Endothelial cell of umbilical vein (primary cell): ENCODE measurements at places on chromosomes 4 and X. TPM values are rescaled to one million over a fixed set of nuclear protein-coding genes. Genes with fewer than 3 reads are reported as not detected.

- no peak for DNase-seq
These were observed 131.9 kb downstream of the TBC1D19 start for GRCh38 chr4:26715636-26716242.

DNA sequence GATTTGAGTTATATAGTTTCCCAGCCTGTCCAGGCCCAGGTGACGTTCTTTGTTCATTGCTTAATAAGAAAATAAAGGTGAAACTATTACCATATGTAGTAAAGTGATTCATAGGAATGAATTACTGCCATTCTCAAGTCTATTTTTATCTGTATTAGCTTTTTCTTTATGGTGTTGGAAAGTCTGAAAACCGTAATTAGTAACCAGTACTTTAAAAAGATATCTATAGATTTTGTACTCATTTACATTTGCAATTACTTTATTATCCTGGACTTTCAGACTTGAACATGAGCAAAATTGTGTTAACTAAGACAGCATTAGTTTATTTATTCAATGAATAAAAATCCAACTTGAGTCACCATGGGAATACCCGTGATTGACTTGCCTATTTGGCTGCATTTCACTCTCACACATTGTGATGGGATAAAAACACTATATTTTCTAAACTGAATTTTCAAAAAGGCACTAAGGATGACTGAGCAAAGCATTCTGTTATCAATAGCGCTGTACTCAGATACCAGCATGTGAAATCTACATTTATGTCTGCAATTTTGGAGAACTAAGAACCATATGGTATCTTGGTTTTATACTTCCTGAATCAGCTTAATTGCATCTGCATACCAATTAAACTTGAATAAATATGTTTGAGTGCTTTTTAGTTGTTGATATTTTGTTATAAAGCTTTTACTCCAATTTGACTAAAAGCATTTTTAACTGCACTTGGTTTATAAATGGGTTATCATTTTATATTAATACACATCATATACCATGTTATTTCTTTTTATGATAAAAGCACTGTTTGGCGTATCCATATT, 154.6 kb downstream of the CCSER1 start:
- no peak for DNase-seq

The SPANXC gene
- not detected in 2 replicates for total RNA-seq

- no peak for DNase-seq
These were observed 323.2 kb upstream of the INTU start for GRCh38 chr4:127309369-127310102.

DNA sequence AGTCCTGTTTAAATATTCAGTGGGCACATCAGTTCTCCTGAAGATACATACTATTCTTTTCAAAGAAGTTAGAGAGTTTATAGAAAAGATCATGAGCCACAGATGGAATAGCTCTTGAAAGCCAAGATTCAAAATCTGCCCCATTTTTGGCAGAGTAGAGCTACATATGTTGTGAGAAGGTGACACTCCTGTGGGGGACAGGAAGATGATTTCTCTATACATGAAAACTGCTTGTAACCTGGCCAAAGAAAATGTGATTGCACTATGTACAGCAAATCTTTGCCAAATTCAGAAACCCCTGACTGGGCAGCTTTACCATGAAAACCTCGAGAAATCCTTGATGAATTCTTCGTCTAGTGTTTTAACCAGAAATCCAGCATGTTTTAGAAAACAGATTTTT, 44.9 kb downstream of the GPM6A start:
- DNase-seq, result no peak

GRCh38 chrX:21735038-21735767, 22.7 kb downstream of the SMPX start:
- DNase-seq, result no peak

DNA sequence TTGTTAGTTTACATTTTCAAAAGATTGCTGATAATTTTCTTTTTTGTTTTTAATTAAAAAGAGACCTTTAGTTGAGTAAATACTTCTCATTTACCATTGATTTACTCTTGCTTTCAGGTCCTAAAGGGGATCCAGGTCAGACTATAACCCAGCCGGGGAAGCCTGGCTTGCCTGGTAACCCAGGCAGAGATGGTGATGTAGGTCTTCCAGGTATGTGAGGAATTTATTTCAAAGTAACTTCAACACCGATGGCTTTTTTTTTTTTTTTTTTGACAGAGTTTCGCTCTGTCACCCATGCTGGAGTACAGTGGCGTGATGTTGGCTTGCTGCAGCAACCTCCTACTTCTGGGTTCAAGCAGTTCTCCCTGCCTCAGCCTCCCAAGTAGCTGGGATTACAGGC, 135.1 kb downstream of the IRS4 start:
- no peak for DNase-seq

DNA sequence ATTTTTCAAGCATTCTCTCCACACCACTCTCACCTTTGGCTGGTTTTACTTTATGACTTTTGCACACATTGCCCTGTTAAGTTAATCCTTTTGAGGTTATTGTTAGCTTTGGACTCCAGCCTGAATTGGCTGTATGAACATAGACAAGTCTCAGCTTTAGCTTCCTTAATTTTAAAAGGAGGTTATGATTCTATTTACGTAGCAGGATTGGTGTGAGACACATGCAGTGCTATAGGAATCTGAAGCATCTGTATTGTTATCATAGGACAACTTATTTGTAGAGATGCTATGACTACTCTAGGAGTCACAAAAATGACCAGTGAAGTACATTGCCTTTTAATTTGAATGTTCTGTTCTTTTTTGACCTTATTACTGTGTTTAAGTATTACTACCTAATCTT, 15.7 kb downstream of the PGAM4 start:
- DNase-seq, result no peak

DNA sequence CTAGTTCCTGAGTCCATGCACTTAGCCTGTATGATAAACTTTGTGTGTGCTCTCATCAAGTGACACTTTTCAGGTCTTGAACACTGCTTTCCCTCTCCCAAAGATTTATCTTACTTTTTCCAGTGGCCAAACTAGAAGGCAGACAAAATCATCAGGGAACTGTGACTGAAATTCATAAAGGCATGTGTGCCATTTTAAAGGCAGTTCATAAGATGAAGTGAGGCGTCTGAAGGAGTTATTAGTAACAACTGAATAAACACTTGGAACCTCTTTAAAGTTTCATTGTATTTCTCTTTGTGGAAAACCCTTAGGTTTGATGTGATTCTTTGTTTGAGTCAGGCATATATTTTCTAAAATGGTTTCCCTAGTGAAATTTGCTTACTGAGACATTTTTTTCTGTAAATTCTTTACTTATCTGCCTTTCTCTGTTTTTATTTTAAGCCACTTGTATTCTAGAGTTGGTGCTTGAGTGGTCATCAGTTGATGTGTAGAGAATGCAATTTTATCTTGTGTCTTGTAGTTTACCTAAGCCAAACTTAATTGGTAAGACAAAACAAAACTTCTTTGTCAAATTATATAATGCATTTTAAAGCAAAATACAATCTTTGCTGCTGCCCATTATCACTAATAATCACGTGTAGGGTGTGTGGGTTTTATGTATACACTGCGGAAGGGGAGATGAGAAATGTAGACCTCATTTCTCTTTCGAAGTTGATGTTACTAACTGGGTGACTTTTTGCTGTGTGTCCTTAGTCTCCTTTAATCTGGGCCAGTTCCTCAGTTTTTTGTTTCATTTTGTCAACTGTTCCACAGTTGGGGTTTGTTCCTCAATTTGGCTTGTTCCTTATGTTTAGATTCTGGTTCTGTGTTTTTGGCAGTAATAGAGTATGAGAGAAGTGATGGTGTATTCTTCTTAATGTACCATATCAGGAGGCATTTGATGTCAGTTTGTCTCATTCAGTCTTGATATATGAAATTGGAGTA, 56.8 kb downstream of the RBPJ start:
- no peak for DNase-seq

- no peak for DNase-seq
These were observed 187.9 kb upstream of the LCORL start for GRCh38 chr4:18209448-18209847.

DNA sequence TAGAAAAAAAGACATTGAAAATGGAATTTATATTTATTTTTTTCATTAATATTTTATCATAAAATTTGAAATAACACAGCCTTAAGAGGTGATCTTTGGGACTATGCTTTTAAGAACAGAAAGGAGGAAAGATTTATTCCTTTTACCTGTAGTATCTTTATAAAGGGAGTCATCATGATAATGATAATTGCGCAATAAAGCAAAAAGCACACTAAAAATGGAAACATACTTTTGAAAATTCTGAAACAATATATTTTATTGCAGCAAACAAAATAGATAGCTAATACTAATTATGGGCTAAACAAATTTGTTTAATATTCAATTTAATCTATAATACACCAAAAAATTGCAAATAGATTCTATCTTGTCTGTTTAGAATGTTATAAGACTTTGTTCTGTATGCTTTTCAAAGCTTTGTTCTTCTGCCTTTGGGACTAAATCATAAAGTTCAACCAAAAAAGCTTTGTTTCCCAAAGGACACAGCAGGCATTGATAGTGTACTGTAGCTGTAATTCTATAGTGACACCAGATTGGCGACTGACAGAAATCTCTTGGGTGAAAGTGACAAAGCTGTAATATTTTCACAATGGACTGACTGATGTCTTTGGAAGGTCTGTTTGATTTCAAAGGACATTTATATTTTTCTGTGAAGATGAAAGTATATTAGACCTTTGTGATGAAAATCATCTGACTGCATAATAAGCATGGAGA, 2156.6 kb upstream of the TENM3 start:
- DNase-seq, result no peak

DNA sequence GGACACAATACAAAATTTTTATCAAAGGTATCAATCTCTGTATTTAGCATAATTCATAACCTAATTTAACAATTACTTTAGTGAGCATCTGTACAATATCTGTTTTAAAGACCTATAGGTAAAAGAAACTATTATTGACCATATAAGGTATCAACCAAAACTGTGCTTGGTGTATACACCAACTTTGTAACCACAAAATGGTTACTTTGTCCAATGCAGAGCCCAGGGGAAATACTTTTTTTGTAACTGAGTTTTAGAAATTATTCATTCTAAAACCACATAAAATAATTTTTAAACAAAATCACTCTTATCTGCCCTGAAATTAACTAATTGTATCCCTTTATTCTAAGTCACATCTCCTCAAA, 5.0 kb downstream of the CXXC4 start:
- DNase-seq, result no peak

GRCh38 chr4:181998398-181999295, 244.6 kb upstream of the TENM3 start:
- no peak for DNase-seq

DNA sequence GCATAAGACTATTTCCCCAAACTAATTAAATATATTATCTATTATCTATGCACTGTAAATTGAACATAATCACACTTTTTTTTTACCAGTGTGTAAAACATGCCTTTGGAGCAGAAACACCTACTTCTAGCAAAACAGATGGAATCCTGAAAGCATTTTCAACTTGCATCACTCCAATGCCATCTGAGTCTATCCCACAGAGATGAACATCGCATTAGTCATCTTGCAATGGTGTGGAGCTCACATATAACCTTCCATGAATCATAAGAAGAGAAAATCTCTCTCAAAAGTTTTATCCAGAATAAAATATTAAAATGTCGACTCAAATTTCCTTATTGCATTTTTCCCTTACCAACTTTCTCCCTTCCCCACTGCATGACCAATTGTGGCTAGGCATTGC, 406.7 kb upstream of the ACTRT1 start:
- no peak for DNase-seq

DNA sequence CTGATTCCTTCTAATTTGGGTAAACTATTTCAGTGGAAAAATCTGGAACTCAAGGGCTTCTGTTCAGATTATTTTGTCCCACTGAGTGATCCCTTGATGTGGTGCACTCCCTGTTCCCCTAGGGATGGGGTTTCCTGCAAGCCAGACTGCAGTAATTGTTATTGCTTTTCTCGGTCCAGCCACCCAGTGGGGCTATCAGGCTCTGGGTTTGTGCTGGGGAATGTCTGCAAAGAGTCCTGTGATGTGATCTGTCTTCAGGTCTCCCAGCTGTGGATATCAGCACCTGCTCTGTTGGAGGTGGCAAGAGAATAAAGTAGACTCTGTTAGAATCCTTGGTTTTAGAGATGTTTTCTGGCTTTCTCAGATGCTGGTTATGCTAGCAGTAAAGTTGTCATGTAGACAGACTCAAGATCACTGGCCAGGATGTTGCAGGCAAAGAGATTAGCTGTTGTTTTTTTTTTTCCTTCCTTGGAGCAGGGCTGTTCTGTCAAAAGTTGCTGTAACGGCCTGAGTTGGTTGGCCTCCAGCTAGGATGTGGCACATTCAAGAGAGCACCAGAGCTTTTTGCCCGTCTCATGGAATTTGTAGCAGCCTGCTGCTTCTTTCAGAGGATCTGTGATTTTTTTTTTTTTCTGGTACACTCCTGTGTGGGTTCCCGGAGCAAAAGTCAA, 1314.0 kb downstream of the PCDH19 start:
- no peak for DNase-seq

The CENPVL1 gene
- not detected in 2 replicates for total RNA-seq

DNA sequence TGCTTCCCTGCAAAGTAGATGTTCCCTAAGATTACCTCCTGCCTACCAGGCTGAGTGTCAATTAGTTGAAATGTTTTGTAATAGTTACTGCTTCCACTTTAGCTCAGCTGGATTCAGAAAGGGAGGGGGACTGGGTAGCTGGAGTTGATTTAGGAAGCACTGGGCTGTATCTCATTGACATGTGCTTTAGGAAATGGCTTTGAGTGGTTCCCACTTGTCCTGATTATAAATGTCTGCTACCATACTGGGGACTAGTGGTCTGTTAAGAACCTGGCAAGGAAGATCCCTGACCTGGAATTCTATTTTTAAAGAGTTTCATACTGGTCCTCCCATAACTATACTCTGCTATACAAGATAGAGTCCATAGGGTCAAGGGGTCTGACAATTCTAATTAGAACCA, 363.9 kb upstream of the PPP1R2C start:
- no peak for DNase-seq

The ATP1B4 gene
- total RNA-seq, result not detected in 2 replicates

GRCh38 chr4:26145212-26145611, 175.6 kb upstream of the RBPJ start:
- DNase-seq, result no peak

DNA sequence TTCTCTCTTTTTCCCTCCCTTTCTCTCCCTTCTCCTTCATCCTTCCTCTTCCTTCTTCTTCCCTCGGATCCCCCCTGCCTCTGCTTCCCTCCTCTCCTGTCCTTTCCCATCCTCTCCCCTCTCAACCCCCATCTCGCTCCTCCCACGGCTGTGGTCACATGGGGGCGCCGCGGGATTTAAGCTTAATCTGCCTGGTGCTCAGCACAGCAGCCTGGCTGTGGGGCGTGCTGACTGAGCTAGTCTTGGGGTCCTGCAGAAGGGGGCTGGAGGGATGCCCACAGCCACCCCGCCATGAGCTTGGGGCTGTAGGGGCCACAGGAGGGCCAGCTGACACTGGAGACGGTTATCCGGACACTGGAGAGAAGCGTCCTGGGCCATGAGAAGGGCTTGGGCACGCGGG, 10.7 kb downstream of the SMIM10L2A start:
- DNase-seq, result no peak

The SYNPO2 gene
- 0.07 and 0.13 TPM in 2 replicates for total RNA-seq

GRCh38 chr4:26432419-26432818, 57.9 kb downstream of the CCKAR start:
- DNase-seq, result no peak

DNA sequence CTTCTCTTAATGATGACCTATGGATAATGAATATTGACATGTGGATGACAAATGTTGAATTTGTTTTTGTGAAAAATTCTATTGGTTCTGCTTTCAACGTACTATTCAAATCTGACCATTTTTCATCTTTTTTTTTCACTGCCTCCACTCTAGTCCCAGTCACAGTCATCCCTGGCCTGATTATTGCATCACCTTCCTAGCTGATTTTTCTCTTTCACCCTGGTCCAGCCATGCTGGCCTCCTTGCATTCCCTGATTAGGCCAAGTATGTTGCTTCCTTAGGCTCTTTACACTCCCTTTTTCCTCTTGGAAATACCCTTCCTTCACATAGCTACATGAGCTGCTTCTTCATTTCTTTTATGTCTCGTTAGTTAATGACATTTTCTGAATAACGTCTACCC, 58.1 kb upstream of the MAP9 start:
- no peak for DNase-seq
